ENCODE measurements at places on chromosomes 2 and 18. TPM values are rescaled to one million over a fixed set of nuclear protein-coding genes. Genes with fewer than 3 reads are reported as not detected.

ANKRD53 gene
- total RNA-seq, result 0.36 TPM

RGPD3 gene
- total RNA-seq, result 0.09 TPM

MARCHF4 gene
- not detected for total RNA-seq

FIGN gene
- total RNA-seq, result 3.6 TPM

ADCY3 gene
- 20.8 TPM for total RNA-seq

CTAGE1 gene
- 0.80 TPM for total RNA-seq

MTLN gene
- total RNA-seq, result 102 TPM

PLGLB1 gene
- total RNA-seq, result 2.1 TPM

SERPINB11 gene
- 10.3 TPM for total RNA-seq

IKZF2 gene
- total RNA-seq, result 27.8 TPM

NMUR1 gene
- 1.1 TPM for total RNA-seq

NTSR2 gene
- 0.34 TPM for total RNA-seq

SPP2 gene
- total RNA-seq, result not detected

SPEG gene
- 53.4 TPM for total RNA-seq
